Activated naive CD4-positive, alpha-beta T cell treated with anti-CD3 and anti-CD28 coated beads for 36 hours (primary cell): ENCODE measurements at places on chromosomes 5 and 9.

GRCh38 chr5:82352146-82352791, 74.1 kb upstream of the RPS23 start:
- DNase-seq = no peak

DNA sequence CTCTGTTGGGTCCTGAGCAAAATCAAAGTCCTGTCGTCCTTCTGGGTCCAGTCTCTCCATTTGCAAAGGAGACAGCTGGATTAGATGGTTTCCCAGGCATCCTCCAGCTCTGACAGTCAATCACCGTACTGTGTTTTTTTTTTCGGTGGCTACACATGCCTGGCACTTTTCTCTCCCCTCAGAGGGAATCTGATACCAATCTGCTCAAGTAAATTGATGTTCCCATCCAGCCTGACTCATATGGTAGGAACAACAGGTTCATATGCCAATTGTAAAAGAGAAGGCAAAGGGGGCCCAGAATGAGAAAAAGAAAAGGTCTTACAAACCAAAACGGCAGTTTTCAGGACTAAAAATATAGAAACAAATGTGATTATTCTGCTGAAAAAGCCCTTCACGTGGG, 1.2 kb downstream of the FBXO10 start:
- no peak for DNase-seq

DNA sequence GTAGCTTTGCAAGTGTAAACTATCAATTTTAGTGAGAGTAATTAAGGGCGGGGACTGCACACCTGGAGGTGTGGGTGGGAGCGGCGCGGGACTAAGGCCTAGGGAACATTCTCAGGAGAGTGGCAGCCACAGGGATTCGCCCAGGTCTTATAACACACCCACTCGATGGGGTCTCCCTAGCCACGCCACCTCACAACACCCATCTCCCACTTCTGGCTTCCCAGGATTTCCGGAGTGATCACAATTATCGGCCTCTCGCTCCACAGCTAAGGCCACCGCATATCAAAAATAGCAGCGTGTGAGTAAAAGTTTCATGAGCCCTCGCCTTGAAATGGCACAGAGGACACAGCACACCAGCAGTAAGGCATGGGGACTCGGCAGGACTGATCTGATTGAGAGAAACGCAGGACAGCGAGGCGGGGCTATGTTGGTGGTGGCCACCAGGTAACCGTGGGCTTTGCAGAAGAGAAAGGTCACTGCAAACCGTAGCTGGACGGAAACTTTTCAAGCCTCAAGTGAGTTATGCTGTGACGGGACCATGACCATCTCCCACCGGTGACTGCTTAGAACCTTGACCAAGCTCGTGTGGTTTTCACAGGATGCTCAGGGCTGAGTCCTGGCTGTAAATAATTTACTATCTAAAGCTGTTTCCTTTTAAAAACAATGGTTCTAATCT, 1.1 kb upstream of the LPAR1 start:
- DNase-seq = no peak

DNA sequence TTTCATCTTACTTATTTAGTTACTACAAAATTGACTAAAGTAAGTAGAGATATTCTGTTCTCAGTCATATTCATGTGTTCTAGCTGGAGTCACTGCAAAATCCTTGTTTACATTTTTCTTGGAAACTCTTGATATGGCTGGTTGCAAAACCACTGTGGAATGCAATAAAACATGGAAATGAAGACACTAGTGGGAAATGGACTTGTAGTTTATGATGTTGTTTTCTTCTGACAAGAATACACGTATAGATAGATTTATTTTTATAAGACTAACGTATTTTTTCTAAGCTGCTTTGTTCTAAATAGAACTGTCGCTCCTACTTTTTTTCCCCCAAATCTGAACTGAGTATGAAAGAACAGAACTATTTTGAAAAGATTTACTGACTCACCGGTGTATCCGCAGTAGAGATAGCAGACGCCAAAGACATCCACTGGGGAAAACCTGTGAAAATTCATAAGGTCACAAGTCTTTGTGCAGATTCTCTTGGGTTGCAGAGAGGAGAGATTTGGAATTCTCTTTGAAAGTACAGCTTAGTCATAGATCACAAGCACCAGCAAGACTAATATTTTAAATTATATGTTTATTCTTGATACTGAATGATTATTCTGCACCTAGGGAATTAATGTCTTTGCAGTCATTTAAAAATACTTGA, 119.6 kb upstream of the TAF11L2 start:
- no peak for DNase-seq

DNA sequence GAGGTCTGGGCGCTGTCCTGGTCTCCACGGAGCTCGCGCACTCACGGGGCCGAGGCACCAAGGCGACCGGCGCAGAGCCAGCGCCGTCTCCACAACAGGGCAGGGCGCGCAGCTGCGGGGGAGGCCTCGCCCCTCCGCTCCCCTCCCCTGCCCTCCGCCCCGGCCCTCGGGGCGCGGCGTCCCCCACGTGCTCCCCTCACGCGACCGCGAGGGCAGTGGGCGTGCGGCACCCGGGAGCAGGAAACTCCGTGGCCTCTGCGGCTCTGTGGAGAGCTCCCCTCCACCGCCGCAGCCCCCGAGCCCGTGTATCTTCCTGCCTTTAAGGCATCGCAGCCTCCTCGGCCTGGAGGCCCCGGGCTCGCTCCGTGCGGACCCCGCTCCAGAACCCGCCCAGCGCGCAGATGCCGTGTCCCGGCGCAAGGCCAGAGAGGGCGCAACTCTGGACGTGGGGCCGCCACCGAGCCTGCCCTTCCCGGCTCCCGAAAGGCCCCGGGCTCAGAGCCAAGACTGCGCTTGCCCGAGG, 708 bp upstream of the TUBB4B start:
- DNase-seq = peak; percentile 57

GRCh38 chr9:4774209-4774608, 18.5 kb upstream of the RCL1 start:
- DNase-seq = no peak

DNA sequence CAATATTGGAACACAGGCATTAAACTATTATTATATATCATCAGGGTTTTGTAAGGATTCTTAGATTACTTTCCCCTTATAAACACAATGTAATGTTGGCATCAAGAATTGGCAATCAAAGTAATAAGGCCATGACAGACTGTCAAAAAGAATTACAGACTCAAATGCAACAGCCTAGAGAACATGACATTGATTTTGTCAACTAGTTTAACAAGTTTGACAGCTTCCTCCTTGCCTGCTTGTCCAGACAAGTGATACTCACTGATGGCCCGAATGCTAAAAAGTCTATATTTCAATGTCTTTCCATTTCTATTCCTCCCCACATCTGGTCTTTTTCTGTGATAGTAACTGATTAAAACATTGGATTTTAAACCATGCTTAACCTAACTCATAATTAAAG, 6.4 kb upstream of the ANKRD31 start:
- DNase-seq = no peak

GRCh38 chr5:130400091-130400490, 495.8 kb downstream of the CHSY3 start:
- no peak for DNase-seq

DNA sequence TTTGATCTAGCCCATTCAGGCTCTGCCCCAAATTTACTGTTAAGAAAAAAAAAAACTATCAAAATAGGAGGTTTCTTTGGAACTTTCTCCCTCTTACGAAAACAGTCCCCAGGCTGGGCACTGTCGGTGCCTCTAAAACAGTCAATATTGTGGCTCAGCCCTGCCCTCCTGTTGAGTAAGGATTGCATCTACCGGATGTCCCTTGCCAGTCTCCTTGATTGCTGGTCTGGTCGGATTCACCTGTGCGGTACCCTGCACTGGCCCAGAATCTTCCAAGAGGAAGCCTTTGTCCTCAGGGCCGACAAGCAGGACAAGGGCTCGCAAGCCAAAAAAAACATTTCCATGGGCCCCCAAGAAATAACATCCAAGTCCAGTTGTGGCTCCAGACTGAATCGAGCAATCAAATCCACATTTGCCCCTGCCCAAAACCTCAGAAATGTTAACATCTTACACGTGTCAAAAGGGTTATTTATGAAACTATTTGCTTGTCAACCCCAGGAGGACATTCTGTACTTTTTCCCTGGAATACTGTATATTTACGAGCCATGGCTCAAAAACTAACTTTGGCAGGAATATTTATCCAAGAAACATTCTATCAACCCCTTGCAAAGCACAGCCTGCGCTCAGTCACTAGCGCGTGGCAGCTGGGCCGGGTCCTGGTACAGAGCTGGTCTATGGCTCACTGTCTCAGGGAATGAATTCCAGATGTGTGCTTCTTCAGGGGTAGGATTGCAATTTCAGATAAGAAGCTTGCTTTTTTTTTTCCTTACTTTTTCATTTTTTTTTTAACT, 129.2 kb upstream of the ADRA1B start:
- no peak for DNase-seq

- DNase-seq = no peak
Observed at GRCh38 chr5:34452170-34452828, 203.8 kb upstream of the RAI14 start.

- DNase-seq = no peak
Observed at GRCh38 chr5:1541702-1542400, 18.1 kb upstream of the LPCAT1 start.

- DNase-seq = no peak
Observed at GRCh38 chr9:6150483-6150882, 65.1 kb upstream of the IL33 start.

GRCh38 chr9:107276966-107277710, 5.9 kb upstream of the RAD23B start:
- DNase-seq = no peak
